Stromal cell of bone marrow (primary cell): ENCODE measurements at places on chromosomes 16 and 17.

GRCh38 chr16:2212362-2213324, 2.0 kb upstream of the BRICD5 start:
- DNase-seq: no peak

DNA sequence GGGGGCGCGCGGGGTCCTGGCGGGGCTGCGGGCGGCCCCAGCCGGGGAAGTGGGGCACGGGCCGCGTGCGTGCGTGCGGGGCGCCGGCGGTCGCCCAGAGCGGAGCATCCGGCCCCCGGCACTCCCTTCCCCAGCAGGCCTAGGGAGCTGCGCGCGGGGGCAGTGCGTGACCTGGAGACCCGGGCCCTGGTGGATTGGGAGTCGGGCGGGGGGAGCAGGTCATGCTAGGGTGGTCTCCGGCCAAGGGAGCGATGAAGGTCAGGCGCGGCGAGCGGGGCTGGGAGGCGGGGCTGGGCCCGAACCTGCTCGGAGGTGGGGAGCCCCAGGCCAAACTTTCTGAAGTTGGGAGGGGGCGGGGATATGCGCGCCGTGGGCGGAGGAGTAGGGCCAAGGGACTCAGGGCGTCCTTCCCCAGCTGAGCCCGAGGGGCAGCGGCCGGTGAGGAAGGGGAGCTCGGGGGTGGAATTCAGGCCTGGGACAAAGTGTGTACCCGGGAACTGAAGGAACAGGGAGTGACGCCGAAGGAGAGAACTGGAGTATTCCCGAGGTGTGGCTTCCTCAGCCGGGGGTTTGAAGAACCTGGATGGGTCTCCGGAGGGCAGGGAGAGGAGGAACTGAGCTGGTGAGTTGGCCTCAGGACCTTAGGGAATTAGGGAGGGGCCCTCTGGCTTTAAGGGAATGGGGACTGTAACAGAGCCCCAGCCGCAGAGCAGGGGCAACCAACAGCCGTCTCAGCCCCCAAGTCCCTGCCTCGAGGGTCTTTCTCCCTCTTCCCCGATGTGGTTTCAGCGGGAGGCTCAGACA, 589 bp downstream of the XYLT2 start:
- no peak for DNase-seq

GRCh38 chr16:48535831-48536613, 74.0 kb downstream of the N4BP1 start:
- peak; percentile 73 for DNase-seq

DNA sequence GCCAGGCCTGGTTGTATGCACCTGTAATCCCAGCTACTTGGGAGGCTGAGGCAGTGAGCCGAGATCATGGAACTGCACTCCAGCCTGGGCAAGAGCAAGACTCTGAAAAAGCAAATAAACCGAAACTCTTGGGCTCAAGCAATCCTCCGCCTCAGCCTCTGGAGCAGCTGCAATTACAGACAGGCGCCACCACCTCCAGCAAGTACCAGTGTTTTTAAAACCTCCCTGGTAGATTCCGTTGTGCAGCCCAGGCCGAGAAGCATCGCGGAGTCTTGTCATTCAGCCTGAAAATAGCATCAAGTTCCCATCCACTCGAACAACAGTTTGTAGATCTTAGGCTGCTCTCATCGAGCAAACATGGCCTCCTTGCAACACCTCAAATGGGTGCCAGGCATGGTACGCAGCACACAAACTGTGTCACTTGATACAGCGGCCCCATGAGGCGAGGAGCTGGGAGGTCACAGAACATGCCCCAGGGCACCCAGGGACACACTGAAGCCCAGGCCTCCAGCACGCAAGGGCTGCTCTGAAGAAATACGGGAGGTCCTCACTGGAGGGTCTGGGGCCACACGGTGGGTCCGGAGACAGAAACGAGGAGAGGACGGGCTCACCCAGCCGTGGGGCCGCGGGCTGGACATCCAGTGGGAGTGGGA, 18.1 kb downstream of the TMC6 start:
- no peak for DNase-seq

GRCh38 chr16:57603115-57604024, 25.1 kb upstream of the ADGRG1 start:
- no peak for DNase-seq

DNA sequence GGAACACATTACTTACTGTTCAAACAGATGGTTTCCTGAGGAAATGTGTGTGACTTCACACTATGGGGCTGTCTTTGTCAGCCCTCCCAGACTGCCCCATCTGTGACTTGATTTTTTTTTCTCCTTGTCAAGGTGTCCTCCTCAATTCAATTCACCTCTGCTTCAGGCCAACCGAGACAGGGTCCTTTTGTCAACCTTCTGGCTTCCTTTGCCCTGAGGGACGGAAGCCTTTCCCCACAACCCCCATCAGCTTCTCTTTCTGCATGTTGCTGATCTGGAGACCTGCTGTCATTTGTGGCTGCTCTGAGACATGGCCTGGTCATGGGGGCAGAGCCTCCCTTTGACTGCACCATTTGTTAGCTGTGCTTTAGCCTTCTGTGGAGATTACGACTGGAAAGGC, 21.3 kb upstream of the RGS9 start:
- no peak for DNase-seq

GRCh38 chr16:85498607-85499006, 114.5 kb upstream of the GSE1 start:
- no peak for DNase-seq

- no peak for DNase-seq
Measured at GRCh38 chr17:76753061-76753961, 15.4 kb downstream of the MFSD11 start.

- no peak for DNase-seq
Measured at GRCh38 chr16:7426161-7426560, 93.5 kb downstream of the RBFOX1 start.

DNA sequence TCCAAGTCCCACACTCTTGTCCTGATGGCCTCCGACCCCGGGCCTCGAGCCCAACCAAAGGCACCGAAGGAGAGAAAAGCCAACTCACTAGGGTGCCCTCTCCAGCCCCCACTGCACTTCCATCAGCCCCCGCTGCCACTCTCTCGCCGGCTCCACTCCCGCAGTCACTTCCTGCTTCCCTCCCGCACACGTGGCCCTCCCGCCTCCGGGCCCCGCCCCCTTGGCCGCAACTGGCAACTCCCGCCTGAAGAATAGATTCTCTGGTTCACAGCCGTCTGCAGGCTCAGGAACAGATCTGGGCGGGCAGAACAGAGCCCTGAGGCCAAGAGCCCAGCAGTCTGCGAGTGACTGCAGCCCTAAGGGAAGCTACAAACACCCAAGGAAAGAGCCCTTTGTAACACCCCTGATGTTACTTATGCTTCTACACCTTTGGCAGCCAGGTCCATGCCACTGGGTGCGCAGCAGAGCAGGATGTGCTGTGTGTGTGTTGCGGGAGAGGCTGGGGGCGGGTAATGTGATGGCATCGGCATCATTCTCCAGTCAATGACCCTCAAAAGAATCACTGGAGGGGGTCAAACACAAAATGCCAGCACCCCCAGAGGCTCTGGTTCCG, at the start of gene SLC39A11:
SLC39A11 (minus strand) TSS at position 166 of the 613 bp plus-strand sequence. CDS start 3,924 bp downstream, outside the sequence.
- peak; percentile 91 for DNase-seq

- peak; percentile 17 for DNase-seq
Measured at GRCh38 chr16:13036600-13036999, 135.2 kb downstream of the SHISA9 start.

DNA sequence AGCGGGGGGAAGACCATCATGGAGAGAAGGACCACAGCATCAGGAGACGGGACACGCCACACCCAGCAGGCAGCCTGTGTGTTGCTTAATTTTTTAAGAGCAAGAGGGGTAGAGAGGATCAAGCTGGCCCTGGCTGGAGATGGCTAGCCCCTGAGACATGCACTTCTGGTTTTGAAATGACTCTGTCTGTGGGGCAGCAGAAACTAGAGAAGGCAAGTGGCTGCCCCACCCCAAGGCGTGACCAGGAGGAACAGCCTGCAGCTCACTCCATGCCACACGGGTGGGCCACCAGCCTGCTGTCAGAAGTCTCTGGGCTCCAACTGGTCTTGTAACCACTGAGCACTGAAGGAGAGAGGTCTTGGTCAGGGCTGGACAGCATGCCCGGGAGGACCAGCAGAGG, 75.5 kb downstream of the SOCS1 start:
- no peak for DNase-seq

- DNase-seq: no peak
Measured at GRCh38 chr17:879546-880442, 97.6 kb downstream of the MRM3 start.

DNA sequence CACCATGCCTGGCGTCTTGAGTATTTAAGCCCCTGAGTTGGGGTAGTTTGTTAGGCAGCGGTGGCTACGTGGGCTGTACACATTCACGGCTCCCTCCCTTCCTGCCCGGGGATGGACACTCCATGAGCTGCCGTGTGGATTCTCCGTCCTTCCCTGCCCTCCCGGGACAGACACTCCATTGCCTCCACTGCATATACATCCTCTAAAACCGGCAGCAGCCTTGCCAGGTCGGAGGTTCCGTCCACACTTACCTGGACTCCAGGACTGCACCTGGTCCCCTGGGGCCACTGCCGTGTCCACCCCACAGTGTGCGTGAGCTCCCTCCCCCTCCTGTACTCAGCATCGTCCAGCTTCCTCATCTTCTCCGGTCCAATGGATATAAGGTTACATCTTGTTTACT, 3.5 kb upstream of the SPATA2L start:
- no peak for DNase-seq

DNA sequence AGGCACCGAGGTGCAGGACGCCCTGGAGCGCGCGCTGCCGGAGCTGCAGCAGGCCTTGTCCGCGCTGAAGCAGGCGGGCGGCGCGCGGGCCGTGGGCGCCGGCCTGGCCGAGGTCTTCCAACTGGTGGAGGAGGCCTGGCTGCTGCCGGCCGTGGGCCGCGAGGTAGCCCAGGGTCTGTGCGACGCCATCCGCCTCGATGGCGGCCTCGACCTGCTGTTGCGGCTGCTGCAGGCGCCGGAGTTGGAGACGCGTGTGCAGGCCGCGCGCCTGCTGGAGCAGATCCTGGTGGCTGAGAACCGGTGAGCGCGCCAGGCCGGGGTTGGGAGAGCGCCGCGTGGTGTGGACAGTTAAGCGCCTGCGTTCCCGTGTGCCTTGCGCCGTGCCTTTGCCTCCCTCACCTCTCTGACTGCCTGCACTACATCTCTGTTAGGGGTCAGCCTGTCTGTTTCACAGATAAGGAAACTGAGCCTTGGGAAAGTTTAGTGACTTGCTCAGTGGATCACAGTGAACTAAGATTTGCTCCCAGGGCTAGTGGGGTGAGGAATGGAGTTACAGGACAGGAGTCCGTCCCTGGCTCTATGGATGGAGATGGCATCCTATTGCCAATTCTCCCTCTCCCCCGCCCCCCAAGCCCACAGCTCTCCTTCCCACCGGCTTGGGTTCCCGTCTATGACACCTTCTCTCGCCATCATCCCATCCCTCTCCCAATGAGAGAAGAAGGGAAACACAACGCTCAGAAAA, 880 bp downstream of the SARM1 start:
- no peak for DNase-seq

DNA sequence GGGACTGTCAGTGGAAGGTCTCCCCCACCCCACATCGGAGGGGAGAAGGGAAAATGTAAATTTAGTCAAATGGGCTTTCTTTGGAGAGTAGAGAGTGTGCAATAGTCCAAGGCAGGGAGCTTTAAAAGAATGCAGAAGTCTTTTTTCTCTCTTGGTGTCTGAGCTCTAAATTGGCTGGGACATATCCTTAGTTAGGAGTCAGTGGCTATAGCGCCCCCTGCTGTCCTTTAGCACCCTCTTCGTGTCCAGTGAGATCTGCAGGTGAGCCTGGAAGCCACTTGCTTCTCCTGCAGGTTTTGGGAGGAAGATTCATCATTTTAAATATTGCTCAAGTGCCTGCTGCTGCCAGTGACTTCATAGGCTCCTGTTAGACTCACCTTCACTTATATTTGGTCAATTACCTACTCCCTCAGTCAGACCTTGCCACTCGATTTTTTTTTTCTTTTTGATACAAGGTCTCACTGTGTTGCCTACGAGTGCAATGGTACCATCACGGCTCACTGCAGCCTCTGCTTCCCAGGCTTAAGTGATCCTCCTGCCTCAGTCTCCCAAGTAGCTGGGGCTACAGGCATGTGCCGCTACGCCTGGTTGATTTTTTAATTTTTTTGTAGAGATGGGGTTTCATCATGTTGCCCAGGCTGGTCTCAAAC, 174.8 kb downstream of the PRKCB start:
- peak; percentile 25 for DNase-seq

GRCh38 chr17:62704381-62704971, 77.0 kb downstream of the MRC2 start:
- no peak for DNase-seq

- DNase-seq: no peak
Measured at GRCh38 chr17:77528516-77529327, 388.0 kb downstream of the SEC14L1 start.

- DNase-seq: peak; percentile 51
Measured at GRCh38 chr17:41013606-41014005, 4.7 kb upstream of the KRTAP3-1 start.

- no peak for DNase-seq
Measured at GRCh38 chr17:61875285-61875684, 12.0 kb upstream of the BRIP1 start.
